Stimulated activated CD4-positive, alpha-beta T cell treated with anti-CD3 and anti-CD28 coated beads, Interleukin-15, amount 100 ng/mL, for 24 hours (primary cell): ENCODE measurements at places on chromosomes 13 and 19.

DNA sequence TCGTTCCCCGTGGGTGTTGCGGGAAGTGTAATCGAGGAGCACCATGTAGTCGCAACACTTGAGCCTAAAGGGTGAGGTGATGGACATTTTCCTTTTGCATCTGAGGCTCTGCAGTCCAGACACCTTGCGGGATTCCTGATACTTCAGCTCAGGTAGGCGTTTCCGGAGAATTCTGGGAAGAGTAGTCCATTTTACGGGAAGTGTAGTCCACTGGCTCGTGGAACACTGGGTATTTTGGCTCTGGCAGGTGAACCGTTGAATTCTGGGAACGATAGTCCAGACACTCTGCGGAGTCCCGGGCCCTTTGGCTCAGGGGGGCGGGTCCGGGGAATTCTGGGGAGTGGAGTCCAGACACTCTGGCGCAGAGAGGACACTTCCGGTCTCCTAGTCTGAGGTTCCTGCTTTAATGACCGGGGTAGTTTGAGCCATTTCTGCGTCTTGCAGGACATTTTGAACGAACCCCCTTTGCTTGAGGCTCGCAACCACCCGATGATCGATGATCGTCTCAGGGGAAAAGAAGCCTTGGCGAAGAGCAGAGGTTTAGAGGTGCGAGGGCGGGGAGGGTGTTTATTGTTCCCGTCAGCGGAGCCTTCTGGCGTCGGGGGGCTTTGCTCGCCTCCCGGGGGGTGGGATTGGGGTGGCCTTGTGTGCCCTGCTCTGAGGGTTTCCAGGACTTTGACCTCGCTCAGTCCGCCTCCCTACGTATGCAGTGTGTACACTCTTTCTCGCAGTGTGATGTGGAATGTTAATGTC is at the start of gene ZNF223:
ZNF223 (plus strand) TSS at position 387 of the 753 bp plus-strand sequence. CDS start 3,141 bp downstream, outside the sequence.
- DNase-seq: peak; percentile 77

DNA sequence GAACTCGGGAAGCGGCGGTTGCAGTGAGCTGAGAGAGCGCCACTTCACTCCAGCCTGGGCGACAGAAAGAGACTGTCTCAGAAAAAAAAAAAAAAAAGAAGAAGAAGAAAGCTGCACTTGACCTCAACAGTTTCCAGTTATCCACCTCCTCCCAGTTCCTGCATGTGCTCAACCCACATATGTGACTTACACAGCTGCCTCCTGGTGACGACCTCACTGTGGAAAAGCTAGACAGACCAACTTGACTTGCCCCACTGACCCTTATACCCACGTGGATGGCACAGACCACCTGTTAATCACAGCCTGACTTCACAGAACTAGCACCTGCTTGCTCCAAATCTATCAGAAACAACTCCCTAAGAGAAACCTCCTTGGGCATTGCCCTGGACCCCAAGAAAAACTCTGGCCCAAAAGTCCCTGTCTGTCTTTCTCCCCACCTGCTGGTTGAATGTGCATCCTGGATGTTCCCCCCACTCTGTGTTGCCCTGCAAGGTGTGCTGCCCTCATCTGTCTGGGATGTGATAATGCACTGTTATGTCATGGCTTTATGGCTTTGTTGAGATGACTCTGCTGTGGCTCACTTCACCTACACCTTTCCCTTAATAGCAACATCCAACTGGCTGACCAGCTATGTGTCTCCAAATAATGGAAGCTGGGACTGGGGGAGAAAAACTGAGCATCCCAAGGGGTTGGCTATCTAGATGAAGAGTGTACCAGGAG is 2.8 kb downstream of the ZNF20 start:
- DNase-seq: peak; percentile 40

DNA sequence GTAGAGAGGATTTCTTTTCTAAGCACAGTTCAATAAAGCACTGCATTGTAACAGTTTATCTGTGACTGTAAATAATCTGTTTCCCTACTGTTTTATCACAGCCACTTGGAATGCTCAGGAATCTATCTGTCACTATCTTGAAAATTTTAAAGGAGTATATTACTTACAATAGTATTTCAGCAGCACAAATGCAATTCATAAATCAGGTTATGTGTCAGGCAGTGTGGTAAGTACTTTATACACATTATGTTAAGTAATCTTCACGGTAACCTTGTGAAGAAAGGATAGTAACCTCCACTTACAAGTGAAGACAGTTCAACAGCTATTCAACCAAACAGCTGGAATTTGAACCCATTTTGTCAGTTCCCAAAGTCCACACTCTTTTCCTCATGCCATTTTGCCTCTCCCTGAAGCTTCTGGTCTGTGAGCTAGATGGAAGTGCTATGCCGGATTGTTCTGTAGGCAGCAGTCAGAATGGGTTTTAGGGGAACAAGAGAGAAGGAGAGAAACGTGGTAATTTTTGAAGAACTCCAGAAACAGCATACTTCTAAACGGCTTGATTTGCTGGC is 125.0 kb downstream of the KLF12 start:
- DNase-seq: no peak

DNA sequence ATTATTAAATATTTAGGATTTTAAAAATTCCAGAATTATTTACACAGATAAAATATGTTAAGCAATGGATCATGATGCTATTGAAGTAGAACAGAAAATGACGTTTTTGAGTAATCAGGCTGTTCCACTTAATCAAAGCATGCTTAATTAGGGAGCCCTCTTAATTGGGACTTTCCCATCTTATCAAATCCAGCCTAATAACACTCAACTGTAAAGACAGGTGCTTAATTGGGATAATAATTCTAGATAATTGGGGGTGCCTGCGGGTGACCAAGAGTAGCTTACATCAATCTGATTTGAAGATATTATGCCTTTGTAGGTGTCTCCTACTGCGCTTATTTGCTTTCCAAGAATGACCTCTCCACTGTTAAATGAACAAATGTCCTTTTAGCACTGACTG is 742.2 kb upstream of the SLITRK6 start:
- DNase-seq: no peak

GRCh38 chr19:3094601-3095440 is 659 bp downstream of the GNA11 start:
- peak; percentile 62 for DNase-seq

- no peak for DNase-seq
Measured at GRCh38 chr13:100125946-100126345, 37.1 kb downstream of the PCCA start.

- DNase-seq: peak; percentile 89
Measured at GRCh38 chr19:50556282-50557008, 11.8 kb downstream of the LRRC4B start.

GRCh38 chr19:30076751-30077670 is 135.0 kb downstream of the URI1 start:
- no peak for DNase-seq

GRCh38 chr13:97435794-97436193 is 1.8 kb downstream of the RAP2A start:
- DNase-seq: no peak

DNA sequence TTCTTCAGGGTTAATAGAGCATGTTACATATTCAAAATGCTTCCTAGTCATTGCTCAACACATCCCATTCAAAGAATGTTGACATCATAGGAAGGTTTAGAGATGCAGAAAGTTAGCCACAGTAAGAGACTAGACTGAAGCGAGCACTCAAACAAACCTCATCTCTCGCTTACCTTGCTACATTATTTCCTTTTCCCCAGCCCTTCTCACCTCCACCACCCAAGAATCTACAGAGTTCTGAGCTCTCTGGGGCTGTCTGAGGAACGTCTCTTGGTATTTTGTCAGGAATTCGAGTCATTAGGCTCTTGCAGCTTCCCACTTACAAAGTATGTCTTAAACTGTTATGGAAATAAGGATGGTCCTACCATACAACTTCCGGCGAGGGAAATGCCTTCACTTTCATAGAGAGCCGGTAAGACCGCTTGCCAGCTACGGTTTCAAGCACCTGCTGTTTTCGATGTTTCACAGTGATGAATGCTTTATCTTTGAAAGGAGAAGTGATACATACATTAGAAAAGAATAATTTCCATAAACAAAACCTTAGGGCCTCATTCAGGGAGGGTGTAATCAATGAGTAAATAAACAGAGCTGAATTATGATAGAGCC is 65.1 kb downstream of the FLT1 start:
- no peak for DNase-seq

GRCh38 chr13:80173224-80173623 is 167.7 kb downstream of the SPRY2 start:
- no peak for DNase-seq

DNA sequence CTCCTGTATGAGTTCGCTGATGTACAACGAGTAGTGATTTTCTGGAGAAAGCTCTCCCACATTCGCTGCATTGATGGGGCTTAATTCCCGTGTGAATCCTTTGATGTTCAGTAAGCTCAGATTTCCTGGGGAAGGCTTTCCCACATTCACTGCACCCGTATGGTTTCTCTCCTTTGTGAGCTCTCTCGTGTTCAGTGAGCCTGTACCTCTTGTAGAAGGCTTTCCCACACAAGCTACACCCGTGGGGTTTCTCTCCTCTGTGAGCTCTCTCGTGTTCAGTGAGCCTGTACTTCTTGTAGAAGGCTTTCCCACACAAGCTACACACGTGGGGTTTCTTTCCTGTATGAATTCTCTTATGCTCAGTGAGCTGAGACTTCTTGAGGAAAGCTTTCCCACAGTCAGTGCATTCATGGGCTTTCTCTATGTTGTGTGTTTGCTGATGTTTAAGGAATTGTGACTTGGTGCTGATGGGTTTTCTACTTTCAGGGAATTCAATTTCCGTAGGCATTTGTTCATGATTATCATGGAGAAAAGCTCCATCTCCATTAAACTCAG is 3.5 kb upstream of the ZNF577 start:
- no peak for DNase-seq

DNA sequence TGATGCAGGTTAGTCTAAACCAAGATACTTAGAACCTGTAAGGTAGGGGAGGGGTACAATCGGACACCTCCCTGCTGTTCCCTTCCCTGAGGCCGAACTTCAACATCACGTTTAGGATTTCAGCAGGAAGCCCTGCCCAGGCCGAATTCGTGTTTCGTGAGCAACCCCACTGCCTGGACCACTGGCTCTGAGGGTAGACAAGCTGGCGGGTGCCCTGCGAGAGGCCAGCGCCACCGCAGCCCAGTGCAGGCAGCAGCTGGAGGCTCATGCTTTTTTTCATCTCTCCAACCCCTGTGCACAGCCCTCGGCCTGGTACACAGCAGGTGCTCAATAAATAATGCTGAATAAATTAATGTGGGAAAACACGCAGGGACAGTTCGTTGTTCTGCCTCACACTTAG is 7.7 kb downstream of the HOMER3 start:
- DNase-seq: no peak

DNA sequence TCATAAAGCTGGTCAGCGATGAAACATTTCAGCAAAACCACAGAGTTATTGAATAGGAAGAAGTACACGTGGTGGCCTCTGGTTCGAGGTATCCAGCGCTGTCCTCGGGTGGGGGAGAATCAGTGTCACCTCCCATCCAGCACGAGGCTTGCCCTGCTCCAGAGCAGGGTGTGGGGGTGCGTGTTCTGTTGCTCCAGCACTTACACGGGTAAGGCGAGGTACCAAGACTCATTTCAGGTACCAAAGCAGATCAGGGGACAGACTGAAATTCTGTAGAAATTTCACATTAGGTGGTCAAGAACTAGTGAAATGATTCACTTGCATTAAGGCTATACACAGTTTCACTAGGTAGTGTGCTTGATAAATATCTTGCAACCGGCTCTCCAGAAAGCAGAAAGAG is 164.2 kb upstream of the SOX1 start:
- DNase-seq: no peak

GRCh38 chr19:40690050-40690692 is at the start of gene NUMBL:
NUMBL (minus strand) TSS chr19:40690651; CDS start chr19:40690483, 168 bp downstream.
- no peak for DNase-seq

- no peak for DNase-seq
Measured at GRCh38 chr19:28297586-28298157, 915.3 kb downstream of the UQCRFS1 start.

GRCh38 chr19:11094520-11094894 is 5.2 kb downstream of the LDLR start:
- no peak for DNase-seq

DNA sequence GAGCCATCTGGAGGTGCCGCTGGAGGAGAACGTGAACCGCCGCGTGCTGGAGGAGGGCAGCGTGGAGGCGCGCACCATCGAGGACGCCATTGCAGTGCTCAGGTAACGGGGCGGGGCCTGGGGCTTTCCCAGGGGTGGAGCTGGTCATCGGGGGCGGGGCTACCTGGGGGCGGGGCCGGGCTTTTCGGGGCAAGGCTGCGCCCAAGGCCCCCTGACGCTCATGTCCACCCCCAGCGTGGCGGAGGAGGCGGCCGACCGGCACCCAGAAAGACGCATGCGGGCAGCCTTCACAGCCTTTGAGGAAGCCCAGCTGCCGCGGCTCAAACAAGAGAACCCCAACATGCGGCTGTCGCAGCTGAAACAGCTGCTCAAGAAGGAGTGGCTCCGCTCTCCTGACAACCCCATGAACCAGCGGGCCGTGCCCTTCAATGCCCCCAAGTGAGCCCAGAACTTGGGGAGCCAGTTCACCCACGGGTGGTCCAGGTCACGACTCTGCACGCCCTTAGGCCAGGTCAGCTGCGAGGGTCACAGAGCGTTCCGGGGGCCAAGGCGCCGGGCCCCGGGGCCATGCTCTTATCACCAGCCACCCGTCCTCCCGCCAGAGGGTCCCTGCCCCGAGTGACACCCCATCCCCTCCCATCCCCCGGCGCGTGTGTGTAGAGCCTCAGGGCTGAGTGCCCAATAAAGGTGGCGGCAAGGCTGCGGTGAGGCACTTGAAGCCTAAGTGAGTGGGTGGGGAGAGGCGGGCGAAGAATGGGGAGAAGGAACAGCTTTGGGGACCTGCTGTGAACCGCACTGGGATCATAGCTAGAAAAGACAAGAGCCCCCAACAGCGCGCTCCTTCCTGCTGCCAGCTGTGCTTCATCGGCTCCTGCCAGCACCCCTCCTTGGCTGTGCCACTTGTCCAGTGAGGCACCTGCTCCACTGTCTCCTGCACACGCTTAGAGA is 10.7 kb downstream of the CCDC124 start:
- DNase-seq: no peak

DNA sequence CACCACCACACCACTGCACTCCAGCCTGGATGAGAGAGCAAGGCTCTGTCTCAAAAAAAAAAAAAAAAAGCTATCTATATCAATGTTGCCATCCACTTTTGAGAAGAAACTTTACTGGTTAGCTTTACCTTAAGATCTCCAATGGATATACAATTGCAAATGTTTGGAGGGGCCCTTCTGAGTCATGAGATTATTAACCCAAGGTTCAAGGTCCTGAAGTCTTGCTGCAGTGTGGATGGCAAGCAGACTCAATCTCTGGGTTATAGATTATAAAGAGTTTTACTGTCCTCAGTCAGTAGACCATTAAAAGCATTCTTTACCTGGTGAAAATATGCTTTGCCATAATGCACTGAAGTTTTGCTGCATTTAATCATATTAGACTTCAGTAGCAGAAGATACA is 3.7 kb upstream of the ZNF431 start:
- no peak for DNase-seq

DNA sequence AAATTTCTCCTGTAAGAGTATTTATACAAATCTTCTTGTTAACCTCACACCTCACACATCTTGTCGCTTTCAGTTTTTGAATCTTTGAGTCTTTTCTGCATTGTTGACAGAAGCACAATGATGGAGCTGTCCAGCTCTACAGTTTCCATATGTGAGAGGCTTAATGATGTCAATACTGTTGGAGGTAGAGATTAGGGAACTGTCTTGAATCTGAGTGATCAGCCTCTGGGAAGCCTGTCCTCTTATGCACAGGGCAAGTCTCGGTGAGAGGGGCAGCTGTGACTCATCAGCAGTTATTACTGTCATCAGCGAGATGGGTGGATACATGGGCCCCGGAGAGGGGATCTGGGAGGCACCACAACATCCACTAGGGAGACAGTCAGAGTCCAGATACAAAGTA is 4.6 kb upstream of the ITGBL1 start:
- no peak for DNase-seq

GRCh38 chr19:14127176-14127575 is 9.2 kb downstream of the ASF1B start:
- no peak for DNase-seq
